ENCODE measurements at places on chromosomes 5 and 9.

GRCh38 chr9:69768716-69769115, 8.9 kb upstream of the PTAR1 start:
- DNase-seq = no peak

DNA sequence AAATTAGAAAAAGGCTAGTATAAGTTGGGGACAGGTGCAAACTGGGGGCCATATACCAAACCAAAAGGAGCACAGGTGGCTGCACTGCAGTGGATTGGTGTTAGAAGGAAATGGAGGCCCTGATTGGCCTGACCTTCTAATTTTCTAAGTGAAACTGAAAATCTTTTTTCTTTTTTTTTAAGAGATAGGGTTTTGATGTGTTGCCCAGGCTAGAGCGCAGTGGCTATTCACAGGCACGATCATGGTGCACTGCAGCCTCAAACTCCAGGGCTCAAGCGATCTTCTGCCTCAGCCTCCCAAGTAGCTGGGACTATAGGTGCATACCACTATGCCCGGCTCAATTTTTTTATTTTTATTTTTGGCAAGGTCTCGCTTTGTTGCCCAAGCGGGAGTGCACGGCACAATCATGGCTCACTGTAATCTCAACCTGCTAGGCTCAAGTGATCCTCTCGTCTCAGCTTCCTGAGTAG, 9.8 kb upstream of the CCDC69 start:
- no peak for DNase-seq

- DNase-seq = no peak
These were observed 35.2 kb downstream of the SH3PXD2B start for GRCh38 chr5:172418862-172419814.

DNA sequence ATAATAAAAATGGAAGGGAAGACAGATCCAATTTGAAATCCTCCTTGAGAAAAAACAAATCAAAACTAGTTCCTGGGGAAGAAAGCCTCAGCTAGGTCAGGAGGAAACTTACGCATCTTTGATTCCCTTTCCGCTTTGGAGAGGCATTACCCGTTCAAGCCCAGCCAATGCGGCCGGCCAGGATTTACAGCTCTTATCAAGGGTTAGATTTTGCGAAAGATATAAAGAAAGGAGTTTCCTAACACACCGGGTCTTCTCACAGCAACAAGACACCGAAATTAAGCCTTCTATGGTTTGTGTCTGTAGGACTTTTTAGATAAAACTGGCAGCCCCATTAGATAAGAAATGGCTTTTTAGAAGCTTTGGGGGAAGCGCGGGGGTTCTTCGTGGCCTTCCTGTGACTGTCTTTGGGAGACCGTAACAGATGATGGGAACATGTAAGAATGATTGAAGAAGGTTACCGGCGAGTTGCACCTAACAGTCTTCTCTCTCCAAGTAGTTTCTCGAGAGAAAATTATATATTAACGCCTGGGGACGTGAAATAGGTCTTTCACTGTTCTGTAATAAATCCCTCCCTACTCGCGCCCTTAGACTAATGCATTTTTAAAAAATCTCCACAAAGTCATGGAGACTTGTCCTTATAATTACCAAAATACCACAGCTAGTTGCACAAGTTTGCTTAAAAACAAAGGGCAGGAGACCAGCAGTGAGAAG, 1.3 kb upstream of the ISL1 start:
- no peak for DNase-seq

DNA sequence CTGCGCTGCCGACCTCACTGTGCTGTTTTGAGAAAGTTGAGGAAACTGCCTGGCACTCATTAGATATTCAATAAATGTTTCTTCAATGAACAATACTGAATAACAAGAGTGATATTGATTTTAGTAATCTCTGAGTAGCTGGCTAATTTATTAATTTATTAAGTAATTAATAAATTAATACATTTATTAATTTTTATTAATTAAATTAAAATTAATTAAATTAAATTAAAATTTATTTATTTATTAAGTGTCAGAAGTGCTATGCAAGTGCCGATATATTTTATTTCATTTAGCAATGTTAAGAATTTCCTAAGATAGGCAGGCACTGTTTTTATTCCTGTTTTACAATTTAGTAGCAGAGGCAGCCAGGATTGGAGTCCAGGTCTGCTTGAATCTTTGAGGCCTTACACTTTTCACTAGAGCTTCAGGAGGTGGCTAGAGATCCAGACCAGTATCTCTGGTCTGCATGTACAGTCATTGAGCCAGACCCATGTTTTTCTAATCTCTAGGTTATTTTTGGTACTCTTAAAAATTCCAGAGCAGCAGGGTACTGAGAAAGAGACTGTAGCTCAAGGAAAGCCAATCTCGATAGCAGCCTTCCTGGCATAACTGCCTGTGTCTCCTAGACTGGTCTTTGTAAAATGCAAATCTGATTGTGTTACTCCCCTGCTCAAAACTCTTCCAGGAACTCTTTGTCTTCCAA, 109.2 kb downstream of the ARHGEF28 start:
- DNase-seq = no peak

DNA sequence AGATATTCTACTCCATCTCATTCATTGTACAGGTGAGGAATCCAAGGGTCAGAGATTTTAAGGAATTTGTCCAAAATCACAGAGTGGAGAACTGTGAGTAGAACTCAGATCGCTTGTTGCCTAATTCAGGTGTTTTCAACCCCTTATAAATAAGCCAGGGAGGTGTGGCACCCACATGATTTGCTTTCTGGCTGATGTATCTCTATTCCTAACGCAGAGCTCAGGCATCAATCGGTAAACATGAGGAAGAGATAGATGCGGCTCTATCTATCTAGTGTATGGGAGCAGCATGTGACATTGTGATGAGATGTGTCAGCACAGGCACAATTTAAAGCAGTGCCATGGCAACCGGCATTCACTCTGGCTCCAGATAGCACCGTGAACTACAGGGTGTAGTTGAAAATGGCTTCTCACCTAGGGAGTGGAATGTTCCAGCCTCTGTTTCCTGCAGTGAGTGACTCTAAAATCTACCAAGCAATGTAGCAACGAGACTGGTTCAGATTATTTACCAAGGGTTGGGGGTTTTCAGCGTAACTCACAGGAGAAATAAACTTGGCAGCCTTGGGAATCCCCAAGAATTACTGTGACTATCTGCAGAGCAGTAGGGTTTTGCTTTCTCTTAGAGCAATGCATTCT, 53.4 kb upstream of the SUB1 start:
- no peak for DNase-seq

- DNase-seq = no peak
These were observed 15.1 kb upstream of the GCNT4 start for GRCh38 chr5:75067434-75067833.

GRCh38 chr9:72903103-72903502, 49.8 kb downstream of the ALDH1A1 start:
- no peak for DNase-seq

GRCh38 chr5:173258466-173258865, 23.5 kb upstream of the NKX2-5 start:
- no peak for DNase-seq

DNA sequence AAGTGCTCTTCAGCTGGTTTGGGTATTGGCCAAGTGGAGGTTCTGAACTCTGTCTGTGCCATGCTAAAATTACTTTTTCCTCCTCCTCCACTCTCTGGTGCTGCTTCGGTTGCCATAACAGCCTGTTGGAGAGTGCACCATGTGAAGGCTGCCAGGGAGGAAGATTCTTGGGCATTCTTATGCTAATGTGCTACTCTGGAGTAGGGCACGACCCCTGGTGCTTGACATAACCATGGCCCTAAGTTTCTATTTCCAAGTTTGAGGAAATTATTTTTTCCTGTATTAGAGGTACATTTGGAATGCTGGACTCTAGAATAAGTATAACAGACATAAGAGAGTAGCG, 111.6 kb downstream of the ARHGAP26 start:
- DNase-seq = no peak

DNA sequence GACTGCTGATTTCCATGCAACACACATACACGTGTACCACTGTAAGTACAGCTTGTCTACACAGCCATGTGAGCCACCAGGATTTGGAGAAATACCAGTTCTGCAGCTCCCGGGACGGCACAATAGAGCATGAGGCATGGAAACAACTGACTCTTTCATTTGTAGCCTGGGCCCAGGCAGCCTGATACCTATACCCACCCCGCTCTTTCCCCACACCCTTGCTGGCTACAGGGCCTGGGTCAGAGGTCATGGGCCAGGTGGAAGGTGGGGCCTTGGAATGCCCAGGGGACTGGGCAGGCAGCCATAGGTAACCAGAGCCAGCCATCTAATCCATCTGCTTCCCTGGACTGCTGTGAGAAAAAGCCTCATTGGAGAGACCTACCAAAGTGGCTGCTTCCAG, 39.0 kb upstream of the ZSWIM6 start:
- DNase-seq = no peak

- DNase-seq = peak; percentile 49
These were observed 1.4 kb downstream of the ZSWIM6 start for GRCh38 chr5:61333321-61333953.

DNA sequence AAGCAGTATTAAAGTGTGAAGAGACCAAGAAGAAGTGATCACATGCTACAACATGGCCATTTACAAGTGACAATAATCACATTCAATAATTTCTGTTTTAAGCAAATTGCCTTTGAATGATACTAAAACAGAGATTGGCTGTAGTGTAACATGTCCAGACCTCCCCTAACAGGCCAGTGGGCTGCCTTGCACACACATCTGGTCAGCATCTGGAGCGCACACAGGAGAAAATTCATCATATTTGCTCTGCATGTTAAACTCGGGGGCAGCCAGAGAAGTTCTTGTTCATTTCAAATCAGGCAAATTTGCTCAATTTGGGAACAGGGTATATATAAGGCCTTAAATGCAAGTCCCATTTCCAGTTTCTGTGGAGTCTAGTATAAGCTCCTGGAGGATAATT, 111.1 kb upstream of the FBXL7 start:
- DNase-seq = no peak

DNA sequence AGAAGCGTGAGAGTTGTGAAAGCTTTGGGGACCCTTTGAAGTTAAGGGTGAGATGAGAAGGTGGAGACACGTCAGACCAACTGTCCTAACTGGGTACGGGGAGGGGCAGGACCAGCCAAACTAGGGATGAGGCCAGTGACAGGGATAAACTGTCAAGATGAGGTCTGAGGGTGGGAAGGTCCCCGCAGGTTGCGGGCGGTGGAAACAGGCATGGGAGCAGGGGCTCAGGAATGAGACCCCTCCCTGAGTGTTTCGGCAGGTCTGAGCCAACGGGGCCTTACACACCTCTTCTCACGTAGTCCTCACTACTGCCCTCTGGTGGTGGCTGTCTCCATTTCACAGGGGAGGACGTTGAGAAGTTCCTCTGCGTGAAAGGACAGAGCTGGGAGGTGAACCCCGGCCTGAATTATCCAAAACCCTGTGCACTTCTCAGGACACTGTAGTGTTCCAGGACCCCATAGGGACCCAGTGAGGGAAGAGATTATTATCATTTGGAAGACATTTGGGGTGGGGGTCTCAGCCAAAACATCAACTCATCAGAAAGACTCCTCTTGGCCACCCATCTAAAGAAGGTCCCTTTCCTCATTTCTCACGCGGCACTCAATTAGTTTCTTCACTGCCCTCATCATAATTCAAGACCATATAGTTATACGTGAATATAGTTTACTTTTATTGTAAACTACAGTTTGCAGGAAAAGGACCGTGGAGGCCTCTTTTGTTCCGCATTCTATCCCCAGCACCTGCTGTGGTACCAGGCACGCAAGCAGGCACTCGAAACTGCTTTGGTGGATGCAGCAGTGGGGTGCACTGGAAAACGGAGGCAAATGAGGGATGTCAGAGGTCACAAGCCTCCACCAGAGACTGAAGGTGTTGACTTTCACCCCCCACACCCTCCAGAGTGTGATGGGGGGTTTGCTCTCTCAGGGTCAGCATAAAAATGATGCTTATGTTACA, 21.7 kb upstream of the NANS start:
- DNase-seq = peak; percentile 94

DNA sequence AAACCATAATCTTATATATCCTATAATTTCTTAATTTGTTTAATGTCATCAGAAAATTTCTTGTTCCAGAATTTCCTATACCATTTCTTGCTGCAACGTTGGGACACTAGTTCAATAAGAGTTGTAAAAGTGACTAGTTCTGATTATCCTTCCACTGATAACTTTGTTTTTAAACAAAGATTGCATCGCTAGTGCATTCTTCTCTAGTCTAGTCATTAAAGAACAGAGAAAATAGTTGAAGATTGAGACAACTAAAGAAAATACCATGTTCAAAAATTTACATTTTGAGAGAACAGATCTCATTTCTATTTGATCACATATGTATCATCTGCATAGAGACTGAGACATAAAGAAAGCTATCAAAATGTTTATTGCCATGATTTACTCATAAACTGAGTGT, 1888.2 kb downstream of the EFNA5 start:
- no peak for DNase-seq

Data from erythroblast (primary cell).